NCI-H2171 treated with DMSO at 0.1 percent for 48 hours (cell line): ENCODE measurements at places on chromosomes 2 and 18.

DNA sequence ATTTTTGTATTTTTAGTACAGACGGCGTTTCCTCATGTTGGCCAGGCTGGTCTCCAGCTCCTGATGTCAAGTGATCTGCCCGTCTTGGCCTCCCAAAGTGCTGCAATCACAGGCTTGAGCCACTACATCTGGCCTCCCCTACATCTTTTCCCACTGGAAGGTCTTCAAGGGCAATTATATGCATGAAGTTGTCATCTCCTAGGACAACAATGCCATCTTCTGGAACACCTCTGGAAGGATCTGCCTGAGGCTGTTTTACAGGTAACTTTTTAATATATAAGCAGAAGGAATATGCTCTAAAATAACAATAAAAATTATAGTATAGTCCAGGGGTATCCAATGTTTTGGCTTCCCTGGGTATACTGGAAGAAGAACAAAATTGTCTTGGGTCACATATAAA is 321.4 kb downstream of the AFF3 start:
- DNase-seq: no peak

GRCh38 chr2:207482630-207483029 is 47.1 kb upstream of the CREB1 start:
- DNase-seq: no peak

DNA sequence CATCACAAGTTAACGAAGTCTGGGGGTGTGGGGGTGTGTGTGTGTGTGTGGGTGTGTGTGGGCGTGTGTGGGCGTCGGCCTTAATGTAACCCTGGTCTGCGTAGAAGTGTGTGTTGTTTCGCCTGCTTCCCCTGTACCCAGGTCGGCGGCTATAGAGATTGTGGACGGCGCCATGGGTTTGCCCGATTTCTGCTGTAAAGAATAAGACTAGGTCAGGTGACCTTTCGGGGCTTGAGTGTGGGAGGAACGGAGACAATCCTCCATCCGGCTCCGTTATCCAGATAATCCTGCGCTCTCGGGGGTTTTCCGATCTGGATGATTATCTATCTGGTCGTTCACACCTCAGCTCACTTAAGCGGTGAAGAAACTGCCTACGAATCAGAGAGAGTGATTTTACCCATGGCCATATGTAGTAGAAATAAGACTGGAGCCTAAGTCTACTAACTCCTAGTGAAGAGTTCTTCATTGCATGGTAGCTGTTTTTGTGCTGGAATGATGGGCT is 543 bp downstream of the HADHB start:
- DNase-seq: peak; percentile 60

DNA sequence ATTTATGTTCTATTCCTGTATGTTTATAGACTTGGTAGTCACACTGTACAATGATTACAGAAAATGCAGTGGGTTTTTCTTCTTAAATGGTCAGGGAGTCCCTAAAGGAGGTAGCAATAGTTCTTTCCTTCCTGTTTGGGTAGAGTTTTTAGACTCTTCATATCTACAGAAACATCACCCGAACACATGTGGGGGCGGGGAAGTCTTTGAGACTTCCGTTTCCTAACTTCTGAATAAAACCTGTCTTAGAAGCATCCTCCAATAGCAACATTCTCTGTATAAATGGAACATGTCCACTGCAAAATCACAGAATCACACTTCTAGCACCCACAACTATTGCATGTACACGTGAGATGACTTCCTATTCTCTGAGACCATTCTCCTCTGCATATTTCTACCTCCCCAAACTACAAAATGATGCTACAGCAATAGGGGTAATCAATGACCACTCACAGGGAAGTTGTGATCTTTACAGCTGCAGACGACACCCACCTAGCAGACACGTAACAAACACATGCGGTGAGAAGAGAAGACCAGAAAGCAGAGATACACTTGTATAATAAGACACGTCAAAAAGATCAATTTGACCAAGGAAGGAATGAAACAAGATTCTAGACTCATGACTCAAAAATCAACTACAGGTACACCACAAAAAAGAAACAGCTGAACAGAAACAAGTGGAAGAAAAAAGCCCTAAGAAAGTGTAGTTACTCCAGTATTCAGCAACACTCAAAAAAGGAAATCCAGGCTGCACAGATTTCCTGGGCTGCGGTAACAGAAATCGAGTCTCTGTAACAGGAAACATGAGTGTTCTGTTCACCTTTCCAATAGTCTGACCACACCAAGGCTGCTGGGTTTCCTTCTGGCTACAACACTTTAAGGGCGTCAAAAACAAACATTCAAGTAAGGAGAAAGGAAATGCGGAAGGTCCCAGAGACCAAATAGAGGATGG is 120.4 kb downstream of the ZNF516 start:
- DNase-seq: no peak

DNA sequence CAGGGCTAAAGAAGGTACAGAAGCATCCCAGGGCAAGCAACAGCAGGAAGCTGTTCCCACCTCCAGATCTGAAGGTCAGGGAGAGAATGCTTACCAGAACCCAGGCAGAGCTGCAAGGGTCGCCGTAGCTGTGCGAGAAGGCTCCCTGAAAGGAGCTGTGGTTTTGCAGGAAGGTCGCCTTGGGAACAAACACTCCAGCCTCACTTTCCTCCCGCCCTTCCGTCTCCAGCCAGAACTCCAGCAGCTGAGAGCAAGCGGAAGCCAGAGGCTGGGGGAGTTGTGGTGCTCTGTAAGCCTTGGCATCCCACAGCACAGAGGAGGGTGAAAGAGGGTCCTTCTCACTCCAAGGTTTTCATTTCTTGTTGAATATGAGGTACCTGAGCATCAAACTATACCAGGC is 18.3 kb upstream of the ICOS start:
- DNase-seq: no peak

DNA sequence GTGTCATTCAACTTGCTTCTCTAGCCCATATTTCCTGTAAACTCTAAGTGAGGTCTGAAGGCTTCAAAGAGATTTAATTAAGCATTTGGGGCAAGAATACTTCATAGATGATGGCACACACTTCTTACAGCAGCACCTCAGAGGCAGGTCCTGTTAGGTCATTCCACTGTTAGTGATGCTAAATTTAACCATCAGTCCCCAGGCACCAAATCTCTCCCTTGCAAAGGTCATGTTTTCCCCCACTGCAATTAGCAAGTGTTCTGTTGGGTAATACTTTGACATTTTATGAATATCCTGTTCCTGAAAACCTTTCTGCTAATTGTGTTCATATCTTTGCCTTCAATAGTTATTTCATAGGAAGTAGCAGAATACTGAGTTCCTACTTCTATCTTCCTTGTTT is 117.0 kb downstream of the STK39 start:
- DNase-seq: peak; percentile 43

DNA sequence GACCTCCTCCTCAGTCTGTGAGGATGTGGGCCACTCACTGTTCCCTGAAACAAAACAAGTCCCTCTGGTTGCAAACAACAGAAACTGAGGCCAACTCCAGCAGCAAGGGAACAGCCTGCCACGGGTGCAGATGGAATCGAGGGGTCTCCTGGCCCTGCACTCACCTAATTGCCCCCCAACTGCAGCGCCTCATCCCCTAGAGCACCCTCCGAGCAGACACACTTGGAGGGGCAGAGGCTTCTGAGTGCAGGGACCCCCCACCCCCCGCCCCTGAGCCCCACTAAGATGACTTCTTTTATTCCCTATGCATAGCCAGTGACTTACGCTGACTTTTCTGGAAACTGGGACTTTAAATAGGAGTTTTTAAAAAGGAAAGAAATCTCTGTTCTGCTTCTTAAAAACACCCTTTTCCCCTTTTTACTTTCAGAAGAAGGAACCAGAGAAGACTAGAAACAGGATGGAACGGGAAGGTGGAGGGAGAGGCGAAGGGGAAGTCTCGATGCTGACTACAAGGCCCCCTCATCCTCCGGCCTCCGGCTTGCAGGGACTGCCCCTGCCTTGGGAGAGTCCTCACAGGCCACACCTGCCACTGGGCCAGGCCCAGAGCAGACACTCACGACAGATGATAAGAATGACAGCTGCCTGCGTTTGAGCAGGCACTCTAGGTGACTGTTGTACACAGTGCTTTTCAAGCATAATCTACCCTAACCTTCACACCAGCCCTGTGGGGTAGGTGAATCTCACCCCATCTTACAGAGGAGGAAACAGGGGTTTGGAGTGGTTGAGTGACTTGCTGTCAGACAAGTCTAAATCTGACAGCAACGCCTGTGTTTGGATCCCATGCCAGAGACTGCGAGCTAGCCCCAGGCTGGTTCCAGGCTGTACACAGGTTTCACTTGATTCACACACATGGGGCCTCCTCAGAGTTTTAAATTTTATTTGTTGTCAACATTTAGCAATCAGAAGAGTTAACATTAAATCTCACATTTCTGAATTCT is 28.2 kb upstream of the BIN1 start:
- no peak for DNase-seq
